ENCODE measurements at places on chromosomes 2 and 18.

DNA sequence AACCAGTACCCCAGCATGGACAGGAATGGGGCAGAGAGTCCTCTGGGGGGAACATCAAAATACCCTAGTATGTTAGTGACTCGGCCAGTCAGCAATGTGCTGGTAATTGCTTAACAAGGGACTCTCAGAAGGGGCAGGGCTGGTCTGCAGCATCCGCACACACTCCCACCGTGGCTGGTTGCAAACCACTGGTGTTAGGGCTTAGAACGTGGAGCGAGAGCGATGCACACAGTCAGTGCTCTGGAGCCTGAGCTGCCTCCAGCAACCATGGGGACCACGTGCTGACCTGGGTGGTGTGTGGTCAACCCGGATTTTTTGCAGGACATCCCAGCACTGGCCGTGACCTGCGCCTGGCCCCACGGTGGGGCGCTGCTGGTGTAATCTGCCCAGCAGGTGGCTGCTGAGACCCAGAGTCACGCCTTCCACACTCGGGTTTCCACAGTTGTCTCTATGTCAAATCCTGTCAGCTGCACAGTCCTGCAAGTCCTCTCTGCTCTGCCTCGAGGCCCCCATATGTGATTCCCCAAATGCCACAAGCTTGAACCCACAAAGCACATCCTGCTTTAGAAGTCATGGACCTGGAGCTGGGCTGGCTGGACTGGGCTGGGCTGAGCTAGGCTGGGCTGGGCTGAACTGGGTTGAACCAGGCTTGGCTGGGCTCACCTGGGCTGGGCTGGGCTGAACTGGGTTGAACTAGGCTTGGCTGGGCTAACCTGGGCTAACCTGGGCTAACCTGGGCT, 50.6 kb upstream of the GPC1 start:
- no peak for DNase-seq

GRCh38 chr2:71615767-71616730, 162.7 kb downstream of the DYSF start:
- DNase-seq = peak; percentile 8

- DNase-seq = no peak
Observed at GRCh38 chr18:12060182-12060870, 33.3 kb upstream of the ANKRD62 start.

GRCh38 chr2:33441235-33441810, 35.1 kb upstream of the RASGRP3 start:
- no peak for DNase-seq

DNA sequence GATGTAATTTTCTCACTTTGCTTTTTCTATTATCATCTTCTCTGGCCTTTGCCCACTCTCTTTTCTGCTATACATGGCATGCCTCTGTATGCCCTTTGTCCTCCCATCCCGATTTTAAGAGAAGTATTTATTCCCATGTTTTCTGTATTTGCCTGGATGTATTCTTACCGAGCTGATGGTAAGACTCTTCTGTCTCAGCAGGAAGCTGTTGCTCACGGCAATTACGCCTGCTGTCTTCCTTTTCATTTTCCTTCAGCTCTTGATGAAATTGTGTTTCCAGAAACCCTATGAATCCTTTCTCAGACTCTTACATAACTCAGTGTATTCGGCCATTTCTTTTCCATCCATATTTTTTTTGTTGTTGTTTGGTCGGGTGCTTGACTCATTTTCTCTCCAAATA, 121.6 kb downstream of the SP3 start:
- DNase-seq = no peak

DNA sequence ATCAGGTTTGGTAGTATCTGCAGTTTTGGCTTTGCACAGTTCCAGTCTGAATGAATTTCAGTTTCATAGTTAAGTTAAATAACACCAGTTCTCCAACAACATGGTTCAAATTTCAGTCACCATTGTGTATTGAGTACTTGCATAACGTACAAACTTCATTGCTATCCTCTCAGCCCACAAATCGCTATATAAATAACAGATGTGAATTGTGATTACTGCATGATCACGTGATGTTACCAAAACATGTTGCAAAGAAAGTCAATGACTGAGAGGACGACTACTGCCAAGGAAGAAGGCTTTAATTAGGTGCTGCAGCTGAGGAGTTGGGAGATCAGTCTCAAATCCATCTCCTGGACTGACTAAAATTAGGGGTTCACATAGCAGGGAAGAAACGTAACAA, 48.2 kb downstream of the COL4A4 start:
- no peak for DNase-seq

GRCh38 chr2:241001413-241002274, 3.2 kb downstream of the SNED1 start:
- no peak for DNase-seq

GRCh38 chr18:44452346-44452745, 228.3 kb upstream of the SETBP1 start:
- no peak for DNase-seq

DNA sequence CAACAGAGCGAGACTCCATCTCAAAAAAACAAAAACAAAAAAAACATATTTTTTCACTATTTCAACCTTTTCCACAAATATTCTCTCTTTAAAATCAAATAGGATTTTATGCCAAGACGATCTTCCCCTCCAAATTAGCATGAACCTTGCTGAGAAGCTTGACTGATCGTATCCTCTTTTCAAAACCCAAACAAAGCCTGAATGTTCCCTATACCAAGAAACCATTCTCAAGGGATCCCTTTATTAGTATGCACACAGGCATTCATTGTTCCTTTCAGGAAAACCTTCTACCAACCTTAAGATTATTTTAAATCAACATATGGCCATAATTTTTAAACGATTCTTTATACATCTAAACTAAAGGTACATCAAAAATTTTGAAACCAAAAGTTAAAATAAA, 6.3 kb downstream of the SPIRE1 start:
- no peak for DNase-seq

- DNase-seq = no peak
Observed at GRCh38 chr2:133407341-133407740, 160.9 kb downstream of the NCKAP5 start.

GRCh38 chr2:30439879-30440278, 7.2 kb upstream of the LCLAT1 start:
- no peak for DNase-seq

- no peak for DNase-seq
Observed at GRCh38 chr2:209162129-209162528, 261.7 kb upstream of the MAP2 start.

DNA sequence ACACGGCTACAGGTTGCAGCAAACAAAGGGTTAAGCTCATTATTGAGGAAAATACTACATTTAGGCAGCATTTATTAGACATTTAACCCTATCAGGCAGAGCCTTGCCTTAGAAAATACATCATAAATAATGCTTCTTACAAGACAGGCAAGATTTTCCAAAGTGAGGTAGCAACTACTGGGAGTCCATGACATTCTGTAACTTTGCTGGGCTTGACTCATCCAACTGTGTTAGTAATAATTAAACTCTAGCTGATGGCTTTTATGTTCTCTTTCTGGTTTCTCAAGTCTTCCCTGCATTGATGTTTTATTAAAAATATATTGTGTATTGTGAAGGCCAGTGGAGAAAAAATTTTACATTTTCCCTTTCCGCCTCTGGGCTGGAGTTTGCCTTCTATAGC, 291.3 kb downstream of the AFF3 start:
- no peak for DNase-seq

GRCh38 chr2:190186238-190186637, 123.7 kb upstream of the MSTN start:
- DNase-seq = no peak

DNA sequence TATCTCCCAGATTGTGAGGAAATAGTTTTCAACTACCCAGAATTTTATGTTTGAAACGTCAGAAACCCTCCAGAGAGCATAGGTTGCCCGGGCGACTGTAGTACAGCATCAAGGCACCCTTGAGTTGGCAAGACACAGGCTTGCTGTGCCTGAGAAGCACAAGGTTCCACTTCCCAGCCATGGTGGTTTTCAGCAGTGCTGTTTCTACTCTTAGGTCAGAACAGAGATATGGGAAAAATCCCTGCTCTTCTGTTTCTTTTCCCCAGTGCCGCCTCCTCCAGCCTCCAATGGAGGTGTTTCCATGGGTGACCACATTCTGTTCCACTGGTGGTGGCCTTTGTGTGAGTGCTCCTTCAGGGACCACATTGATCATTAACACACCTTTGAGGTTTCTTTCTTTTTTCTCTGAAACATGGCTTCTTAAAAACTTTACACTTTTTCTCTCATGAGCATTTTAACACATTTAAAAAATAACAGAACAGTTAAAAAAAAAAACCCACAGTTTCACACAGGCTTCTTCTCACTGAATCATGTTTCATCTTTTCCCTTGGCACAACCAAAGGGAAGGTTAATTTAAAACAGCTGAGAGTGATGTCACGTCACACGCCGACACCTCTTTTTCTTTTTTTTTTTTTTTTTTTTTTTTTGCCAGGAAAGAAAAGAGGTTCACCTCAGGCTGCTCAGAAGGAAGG, 229.3 kb upstream of the HDAC4 start:
- DNase-seq = no peak
